EL (cell line): ENCODE measurements at places on chromosomes 13 and 19.
A peak's percentile ranks its signal among the peaks of the same experiment; 100 is the strongest.

DNA sequence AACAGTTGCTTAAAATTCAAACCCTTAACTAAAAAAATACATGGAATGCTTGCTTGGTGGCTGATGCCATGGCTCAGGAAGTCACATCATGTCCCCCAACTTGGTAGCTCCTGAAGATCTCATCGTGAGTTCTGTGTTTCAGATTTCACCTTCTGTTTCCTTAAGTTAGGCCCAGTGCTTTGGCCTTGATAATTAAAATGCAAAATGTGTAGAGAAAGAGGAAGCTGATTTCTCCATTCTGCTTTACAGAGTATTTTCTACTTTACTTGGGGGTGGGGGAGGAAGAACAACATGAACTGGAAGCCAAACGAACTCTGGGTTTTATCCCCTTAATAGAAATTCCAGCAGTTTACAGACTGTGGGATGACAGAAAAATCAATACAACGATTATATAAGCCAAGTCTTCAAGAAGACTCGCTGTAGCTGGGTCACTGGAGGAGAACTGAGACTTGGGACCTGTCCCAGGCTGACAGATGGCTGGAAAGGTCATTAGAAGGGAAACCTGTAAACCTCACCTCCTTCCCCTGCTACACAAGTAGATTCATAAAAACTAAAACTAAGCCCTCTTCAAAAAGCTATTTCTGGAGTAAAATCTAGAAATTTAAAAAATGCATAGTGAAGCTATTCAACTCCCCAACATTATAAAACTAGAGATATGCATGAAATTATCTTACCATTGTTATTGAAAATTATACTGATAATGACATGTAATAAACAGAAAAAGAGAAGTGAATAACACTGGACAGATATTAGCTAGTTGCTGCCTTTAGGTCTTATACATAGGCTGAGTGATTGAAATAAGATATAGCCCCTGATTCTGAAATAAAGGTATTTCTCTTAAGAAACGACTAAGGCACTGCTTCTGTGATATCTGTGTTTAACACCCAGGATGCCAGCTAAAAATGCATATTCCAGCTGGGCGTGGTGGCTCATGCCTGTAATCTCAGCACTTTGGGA is 22.1 kb upstream of the GGACT start:
- DNase-seq, result no peak

DNA sequence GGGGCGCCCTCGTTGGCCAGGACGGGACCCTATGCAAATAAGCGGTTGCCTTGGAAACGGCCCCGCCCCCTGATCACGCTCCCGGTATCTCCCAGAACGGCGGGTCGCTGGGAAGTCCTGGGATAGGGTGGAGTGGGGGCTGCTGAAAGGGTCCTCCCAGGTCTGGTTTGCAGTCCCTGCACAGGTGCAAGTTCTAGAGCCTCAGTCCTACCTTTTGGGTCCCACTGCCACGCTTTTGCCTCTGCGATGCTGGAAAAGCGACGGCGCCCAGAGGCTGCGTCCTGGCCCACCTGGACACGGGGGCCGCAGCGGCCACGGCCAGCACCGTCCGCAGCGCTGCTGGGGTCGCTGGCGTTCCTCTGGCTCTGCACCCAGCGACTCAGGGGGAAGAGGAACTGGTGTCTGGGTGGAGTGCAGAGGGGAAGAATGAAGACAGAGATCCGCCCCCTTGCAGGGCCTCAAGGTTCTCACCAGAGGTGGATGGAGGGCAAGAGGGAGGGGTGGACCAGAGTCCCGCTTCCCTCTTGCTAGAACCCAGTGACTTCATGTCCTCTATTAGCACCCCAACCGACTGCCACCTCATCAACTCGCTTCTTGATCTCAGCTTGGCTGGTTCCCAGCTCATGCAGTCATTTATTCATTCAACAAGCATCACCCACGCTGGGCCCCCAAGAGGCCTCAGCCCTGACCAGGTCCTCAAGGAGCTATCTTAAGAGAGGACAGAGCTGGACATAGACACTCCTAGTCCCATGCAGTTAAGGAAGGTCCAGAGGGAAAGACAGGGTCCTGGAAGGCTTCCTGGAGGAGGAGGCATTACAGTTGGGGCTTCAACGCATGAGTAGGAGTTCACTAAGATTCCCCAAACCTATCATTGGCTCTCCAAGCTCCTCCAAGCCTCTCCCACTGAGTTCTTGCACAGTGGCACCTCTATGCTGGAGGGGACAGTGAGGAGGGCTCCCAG is at the start of gene LRRC25:
LRRC25 (minus strand) TSS at position 381 of the 961 bp plus-strand sequence. CDS start 659 bp downstream, outside the sequence.
- DNase-seq, result no peak

- peak; percentile 33 for DNase-seq
These were observed 2.8 kb downstream of the DMPK start for GRCh38 chr19:45779231-45780145.

DNA sequence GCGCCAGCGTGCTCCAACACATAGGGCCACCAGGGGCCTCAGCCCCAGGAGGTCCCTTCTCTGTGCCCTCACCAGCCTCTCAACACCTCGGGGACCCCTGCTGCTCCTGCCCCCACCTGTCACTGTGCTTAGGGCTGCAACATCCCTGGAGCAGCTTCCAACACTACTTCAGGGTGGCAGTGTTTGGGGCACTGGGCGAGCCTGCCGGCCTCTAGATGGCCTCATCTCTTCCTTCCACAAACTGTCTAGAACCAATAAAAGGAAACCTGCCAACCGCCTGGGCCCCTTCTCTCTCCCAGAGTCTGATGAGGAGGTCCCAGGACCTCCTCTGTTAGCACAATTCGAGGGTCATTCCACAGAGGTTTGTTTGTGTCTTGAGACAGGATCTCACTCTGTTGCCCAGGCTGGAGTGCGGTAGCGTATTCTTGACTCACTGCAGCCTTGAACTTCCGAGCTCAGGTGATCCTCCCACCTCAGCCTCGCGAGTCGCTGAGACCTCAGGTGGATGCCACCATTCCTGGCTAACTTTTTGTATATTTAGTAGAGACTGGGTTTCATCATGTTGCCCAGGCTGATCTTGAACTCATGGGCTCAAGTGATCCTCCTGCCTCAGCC is 10.1 kb upstream of the SHD start:
- no peak for DNase-seq

GRCh38 chr13:74661851-74662250 is 527.6 kb upstream of the KLF12 start:
- DNase-seq, result peak; percentile 80

DNA sequence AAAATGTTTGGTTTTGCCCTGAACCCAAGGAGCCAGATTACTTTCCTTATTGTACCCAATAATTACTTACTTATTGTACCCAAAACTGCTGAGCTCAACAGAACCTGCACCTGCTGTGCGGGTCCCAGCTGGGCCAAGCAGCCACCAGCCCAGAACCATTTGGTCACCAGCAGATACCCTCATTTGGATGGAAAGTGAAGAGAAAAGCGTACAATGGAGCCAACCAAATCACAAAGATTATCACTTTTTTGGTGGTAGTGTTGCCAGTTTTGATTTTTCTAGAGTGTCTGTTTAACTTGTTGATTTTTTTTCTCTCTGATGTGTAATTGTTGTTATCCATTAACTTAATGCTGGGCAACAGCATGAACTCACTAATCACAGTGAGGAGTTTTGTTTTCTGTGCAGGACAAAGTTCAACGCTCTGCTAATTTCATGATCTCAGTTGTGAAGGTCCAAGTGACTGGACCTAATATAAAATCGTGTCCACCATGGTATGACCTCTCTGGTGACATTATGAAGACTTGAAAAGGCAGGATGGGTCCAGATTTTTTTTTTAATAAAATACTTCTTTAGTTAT is 23.8 kb downstream of the SPATA13 start:
- no peak for DNase-seq

DNA sequence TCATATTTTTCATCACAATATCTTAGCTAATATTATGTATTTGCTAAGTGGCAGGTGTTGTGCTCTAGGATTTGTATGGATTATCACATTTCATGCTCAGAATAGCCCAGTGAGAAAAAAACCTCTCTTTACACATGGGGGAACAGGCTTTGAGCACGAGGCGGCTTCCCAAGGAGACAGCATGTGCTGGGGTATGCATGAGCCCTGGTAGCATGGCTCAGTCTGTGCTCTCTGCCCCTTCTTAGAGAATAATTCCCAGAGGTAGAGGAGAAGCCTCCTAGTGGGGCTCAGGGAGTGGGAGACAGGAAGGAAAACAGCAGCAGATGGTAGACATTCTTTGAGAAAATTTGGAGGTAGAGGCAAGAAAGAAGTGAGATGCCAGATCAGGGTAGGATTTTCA is 31.6 kb downstream of the RNASEH2B start:
- DNase-seq, result no peak

DNA sequence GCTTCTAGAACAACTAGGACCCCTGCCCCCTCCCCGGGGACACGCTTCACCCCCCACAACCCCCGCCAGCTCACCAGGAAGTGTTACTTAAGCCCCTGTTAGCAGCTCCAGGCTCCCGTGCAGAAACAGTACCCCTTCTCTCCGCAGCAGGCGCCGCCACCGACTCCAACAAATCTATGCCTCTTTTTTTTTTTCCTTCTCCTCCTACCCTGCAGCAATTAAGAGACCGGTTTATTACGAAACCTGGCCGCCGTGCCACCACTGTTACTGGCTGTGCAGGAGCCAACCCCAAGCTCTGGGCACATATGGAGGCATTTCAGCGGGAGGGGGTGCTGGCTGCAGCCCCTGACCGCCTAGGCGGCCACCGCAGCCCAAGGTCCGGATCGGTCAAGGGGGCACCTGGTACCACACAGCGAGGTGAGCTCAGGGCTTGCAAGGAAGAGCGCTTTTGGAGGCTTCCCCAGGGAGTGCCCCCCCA is 2.4 kb downstream of the GADD45B start:
- DNase-seq, result peak; percentile 72

DNA sequence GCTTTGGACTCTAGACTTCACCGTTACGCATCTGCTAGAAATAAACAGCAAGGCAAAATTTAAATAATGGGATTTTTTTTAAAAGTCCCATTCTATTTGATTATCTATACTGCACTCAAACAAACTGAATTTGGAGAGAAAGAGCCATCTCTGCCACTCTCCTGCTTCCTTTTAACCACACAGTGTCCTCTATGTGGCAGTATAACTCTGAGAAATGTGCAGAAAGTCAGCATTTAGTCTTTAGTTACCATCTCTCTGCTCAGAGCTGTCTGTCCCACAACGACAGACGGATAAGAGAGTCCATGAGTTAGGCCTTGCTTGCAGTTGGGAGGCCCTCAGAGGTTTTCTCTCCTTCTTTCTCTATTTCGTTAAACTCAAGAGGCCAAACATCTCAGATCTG is 21.2 kb downstream of the CCNA1 start:
- DNase-seq, result no peak

DNA sequence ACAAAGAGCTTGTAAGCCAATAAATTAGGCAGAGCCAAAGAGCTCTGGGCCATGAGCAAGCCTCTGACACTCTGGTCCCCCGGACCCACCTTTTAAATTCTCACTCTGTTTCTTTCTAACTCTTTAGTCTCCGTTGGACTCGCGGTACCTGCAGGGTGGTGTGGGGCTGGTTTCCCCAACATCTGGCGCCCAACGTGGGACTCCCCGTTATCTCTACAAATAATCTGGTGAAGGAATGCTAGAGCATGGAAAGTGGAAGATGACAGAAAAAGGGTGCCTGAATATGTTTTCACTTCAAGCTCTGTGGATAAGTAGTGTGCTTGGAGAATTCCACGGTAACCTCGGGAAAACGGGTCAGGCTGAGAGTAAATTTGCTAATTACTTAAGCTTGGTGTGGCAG is 36.5 kb upstream of the CYP2B6 start:
- DNase-seq, result no peak

DNA sequence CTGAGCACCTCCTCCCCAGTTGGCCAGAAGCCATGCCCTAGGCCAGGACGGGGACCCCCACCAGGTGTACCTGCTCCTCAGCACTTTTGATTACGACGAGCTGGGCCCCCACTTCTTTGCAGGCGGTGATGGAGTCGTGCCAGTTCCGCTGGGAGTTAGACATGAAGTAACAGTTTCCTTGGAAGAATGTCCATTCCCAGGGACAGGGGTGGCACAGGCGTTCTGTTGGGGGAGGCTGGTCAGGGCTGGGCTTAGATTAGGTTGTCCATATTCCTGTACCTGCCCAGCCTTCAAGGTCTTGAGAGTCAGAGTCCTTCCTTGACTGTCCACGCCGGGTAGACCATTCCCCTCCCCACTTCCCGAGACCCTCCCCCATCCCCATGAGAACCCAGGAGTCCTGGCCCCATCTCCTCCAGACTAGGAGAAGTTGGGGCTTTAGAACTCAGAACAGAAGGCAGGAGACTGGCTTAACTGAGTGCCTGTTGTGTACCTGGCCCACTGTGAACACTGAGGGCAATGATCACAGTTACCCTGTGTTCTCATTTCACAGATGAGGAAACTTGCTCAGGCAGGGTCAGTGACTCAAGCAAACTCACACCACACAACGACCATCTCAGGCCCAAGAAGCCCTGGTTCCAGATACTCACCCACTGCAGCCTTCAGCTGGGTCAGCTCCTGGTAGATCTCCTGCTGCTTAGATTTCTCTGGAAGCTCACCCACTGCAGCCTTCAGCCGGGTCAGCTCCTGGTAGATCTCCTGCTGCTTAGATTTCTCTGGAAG is 2.3 kb downstream of the CD209 start:
- DNase-seq, result no peak

- peak; percentile 97 for DNase-seq
These were observed 21.8 kb downstream of the HCN2 start for GRCh38 chr19:611481-611868.

DNA sequence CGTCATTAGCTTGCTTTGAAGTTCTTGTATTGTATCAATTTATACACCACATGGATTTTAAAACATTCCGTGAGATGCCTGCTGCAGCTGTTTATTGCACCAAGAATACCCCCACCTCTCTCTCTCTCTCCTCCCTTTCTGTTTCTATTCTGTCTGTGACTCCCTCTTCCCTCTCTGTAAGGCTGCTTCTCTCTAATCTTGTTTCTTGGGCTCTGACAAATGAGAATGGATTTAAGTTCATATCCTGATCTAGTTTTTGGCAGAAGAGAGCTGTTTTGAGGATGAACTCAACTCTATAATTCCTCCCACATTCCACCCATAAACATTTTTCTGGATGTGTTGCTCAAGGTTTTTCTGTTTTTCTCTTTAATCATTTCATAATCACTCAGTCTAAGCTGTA is 144.3 kb upstream of the FRY start:
- peak; percentile 36 for DNase-seq

DNA sequence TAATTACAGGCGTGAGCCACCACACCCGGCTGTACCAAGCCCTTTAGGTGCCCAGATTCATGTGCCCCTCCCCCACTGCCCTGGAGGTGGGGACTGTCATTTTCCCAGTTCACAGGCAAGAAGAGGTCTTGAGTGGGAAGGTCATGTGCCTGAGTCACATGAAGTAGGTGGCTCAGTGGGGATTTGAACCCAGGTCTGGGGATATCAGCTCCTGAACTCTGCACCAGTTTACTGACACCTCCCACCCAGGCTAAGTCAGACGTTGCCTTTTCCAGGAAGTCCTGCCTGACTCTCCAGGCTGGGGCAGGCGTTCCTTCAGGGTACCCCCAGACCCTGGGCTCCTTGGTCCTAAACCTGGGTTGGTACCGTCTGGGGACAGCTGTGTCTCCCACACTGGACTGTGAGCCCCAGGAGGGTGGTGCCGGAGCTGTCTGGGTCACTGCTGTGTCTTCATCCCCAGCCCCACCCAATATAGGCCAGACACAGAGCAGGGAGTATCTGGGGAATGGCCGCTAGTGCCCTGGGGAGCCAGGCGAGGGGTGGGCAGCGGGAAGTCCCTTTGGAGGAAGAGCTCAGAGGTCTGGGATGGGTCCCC is 8.6 kb downstream of the VASP start:
- DNase-seq, result no peak

- peak; percentile 19 for DNase-seq
These were observed 101.3 kb downstream of the KCNRG start for GRCh38 chr13:50116430-50116973.

GRCh38 chr13:21579754-21580316 is 24.1 kb downstream of the MICU2 start:
- DNase-seq, result no peak

GRCh38 chr13:111204438-111205177 is 89.5 kb downstream of the ARHGEF7 start:
- DNase-seq, result peak; percentile 70

GRCh38 chr19:28014615-28015405 is 1198.1 kb downstream of the UQCRFS1 start:
- no peak for DNase-seq
